ENCODE measurements at places on chromosomes 2 and 18.

- DNase-seq = no peak
Observed at GRCh38 chr2:102436323-102436722, 13.4 kb downstream of the IL18RAP start.

GRCh38 chr2:239360421-239361310, 40.2 kb downstream of the HDAC4 start:
- no peak for DNase-seq

DNA sequence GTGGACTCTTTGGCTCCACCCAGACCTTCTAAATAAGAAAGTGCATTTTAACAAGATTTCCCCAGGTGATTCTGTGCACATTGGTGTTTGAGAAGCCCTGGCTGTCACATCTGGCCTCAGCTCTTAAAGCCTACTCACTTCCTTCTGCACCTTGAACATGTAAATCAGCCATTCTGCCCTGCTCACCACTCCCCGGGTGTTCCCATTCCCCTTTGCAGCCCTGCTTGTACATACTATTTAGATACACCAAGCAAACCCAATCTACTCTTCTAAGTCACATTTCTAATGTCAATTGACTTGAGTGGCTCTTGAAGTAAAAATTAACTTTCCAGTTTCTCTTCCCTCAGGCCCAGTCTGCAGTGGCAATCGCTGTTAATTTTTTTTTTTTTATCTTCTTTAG, 13.1 kb upstream of the SCN1A start:
- no peak for DNase-seq

GRCh38 chr2:46569061-46569560, 89.7 kb downstream of the TMEM247 start:
- no peak for DNase-seq

GRCh38 chr2:8680822-8681760, 765 bp upstream of the ID2 start:
- DNase-seq = no peak

DNA sequence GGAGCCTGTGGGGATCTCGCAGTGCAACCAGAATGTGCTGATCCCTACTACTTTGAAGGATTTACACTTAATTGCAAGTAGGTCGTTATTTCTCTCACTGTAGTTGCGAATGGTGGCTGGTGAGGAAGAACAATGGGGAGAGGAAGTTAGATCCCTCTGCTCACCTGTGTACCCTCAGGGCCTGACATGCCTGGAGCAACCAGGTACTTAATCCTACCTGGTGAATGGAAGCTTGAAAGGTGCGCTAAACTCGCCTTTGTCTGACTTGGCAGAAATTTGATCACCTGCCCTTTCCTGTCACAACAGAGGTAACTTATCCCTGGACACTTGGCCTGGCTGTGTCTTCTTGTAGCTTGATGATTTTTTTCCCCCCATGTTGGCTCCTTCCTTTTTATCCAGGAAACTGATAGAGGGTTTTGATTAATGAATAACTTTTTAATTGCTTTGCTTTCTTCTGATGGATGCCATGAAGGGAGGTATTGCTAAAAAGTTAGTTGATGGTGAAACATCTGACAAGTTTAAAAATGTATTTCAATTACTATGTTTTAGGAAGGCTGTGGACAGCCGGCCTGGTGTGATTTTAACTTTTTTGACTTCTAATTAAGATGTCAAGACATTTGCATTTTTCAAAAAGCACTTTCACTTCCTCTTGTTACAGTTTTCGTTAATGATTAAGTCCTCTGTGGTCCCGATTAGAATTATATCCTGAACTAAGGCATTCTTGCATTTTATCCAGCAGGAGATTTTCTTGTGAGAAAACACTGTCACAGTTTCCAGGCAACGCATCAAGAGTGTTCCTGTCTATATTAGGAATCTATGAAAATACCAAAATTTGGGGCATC, 9.2 kb downstream of the SGPP2 start:
- DNase-seq = no peak

DNA sequence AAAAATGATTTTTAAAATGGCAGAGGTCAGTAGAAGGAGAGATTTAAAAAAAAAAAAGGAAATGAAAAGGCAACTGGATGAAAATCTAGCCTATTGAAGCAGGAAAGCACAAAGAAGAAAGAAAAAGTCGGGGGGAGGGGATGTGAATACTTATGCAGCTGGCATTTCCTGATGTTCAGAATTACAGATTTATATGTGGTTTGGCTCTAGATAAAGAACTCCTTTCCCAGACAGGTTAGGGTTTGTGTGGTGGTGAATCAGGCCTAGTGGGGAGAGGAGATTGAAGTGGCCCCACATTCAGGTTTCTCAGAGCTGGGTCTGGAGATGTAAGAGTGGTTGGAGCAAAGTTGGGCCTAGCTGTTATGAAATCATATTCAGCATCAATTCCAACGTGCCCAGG, 394.4 kb downstream of the FIGN start:
- DNase-seq = no peak

- no peak for DNase-seq
Observed at GRCh38 chr2:119224391-119225104, 914 bp downstream of the STEAP3 start.

DNA sequence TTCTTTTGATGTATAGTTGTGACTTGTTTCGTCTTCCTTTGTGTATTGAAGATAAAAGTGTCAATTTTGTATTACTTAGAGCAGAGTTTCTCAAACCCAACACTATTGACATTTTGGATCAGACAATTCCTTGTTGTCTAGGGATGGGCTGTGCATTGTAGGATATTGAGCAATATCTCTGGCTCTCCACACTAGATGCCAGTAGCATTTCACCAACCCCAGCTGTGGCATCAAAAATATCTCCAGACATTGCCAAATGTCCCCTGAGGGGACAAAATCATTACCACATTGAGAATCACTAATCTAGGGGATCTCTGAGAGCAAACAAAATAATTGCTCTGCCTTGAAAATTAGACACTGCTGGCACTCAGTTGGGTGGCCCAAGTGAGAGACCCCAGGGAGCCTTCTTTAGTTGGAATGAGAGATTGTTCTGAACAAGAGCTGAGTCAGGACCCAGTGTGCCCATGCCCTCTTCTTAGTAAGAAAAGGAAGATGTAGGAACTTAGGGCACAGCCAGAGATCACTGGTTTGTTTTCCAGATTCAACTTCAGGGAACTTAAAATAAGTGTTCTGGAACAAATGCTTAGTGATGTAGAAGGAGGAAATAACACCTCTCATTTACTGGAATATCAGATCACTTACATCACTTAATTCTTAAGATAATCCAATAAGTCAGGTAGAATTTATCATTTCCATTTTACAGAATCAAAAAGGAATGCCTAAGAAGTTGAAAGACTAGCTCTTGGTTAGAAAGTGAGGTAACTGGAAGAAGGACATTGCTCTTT, 466.6 kb upstream of the TNP1 start:
- no peak for DNase-seq

DNA sequence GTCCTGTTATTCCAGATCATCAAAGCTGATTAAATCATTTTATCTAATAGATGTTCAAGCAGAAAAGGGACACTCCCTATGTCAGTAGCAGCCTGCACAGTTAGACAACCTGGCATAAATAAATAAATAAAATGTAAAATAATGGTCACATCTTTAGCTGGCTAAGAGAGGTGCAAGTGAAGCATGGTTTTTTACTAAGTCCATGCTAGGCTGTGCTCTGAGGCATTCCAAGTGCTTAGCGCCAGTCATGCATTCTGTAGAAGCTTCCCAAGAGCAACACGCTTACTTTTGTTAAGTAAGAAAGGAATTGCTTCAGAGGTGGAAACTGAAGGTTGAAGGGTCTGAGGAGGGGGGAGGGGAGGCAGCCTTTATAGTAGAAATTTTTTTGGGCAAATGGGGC, 351.2 kb downstream of the CDH2 start:
- no peak for DNase-seq

DNA sequence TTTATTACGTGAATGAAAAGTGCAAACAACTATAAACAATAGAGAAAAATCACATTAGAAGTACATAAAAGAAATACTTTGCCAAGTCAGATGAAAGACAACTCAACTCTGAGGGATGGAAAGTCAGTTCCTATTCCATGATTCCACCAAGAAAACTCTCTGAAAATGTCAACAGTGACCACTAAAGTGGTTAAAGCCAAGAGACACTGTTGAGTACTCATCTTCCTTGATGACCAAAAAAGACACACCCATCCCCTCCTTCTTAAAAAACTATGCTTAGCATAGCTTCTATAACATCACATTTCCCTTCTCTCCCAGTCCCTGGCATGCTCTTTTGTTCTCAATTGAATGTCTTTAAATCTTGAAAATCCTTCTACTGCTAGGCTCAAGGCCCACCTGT, 160.0 kb downstream of the TCF4 start:
- DNase-seq = no peak

DNA sequence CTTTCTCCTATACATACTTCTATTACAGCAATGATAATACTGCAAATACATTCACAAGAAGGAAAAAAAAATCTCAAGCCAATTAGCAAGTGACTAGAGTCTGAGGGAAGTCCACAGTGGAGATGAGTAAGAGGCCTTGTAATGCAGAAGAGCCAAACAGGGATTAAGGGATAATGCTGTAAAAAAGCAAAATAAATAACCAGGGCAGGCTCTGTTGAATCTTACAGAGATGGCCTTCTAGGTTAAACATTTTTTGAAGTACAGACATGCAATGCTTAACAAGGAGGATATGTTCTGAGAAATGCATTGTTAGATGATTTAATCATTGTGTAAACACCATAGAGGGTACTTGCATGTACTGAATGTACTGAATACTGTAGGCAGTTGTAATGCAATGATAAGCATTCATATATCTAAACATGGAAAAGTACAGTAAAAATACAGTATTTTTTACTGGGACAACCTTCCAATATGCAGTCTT, 122.1 kb upstream of the RMDN2 start:
- no peak for DNase-seq

Data from stimulated activated CD8-positive, alpha-beta memory T cell treated with anti-CD3 and anti-CD28 coated beads, Interleukin-4, amount 100 ng/mL, for 1 hour (primary cell).